ENCODE measurements at places on chromosomes 3 and 15. TPM values are rescaled to one million over a fixed set of nuclear protein-coding genes. Genes with fewer than 3 reads are reported as not detected.

DNA sequence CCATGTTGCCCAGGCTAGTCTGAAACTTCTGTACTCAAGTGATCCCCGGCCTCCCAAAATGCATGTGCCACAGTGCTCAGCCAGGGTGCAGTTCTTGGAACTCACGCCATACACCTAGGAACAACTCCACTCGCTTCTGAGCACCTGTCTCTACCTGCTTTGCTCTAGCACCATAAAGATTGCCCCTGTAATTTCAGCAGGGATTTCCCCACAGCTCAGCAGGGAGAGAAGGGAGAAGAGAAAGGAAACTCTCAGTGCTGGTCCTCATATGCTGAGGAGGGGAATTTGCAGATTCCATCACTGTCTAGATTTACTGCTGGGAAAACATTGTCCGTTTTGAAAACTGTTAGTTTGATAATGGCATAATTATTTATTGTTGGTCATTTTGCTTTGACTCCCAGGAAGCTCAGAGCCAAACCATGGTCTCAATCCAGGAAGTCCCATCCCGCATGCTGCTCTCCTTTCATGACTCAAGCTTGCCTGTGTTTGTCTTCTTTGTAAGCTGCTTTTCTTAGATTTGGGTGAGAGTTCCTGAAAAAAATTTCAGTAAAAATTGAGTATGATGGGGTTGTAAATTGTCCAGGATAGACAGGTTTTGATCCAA, 24.2 kb downstream of the TRIM71 start:
- H3K36me3 ChIP-seq = no peaks in the 10 kb centered on the region
- H3K4me3 ChIP-seq = no peak overlapping the region
- peaks cover 3% of the 10 kb centered on the region for H3K27me3 ChIP-seq

- H3K36me3 ChIP-seq = no peaks in the 10 kb centered on the region
- H3K27ac ChIP-seq = no peak overlapping the region
- DNase-seq = no peak
- H3K27me3 ChIP-seq = no peaks in the 10 kb centered on the region
- H3K4me1 ChIP-seq = peaks cover 12% of the 10 kb centered on the region
- H3K4me3 ChIP-seq = no peak overlapping the region
Measured at GRCh38 chr3:129618186-129618820, 11.8 kb upstream of the PLXND1 start.

The ST3GAL6 gene
- total RNA-seq = 10.6 TPM

GRCh38 chr15:46710401-46710960, 1006.8 kb upstream of the SEMA6D start:
- no peak for DNase-seq
- no peaks in the 10 kb centered on the region for H3K27me3 ChIP-seq
- H3K27ac ChIP-seq = no peak overlapping the region
- no peaks in the 10 kb centered on the region for H3K36me3 ChIP-seq

- no peaks in the 10 kb centered on the region for H3K27me3 ChIP-seq
- no peaks in the 10 kb centered on the region for H3K36me3 ChIP-seq
- peaks cover 18% of the 10 kb centered on the region for H3K4me1 ChIP-seq
- H3K4me3 ChIP-seq = peak overlapping the region; percentile 43
- DNase-seq = no peak
Measured at GRCh38 chr15:40942337-40942854, 10.9 kb upstream of the CHAC1 start.

The ISLR gene
- 0.12 TPM for total RNA-seq

- peaks cover 9% of the 10 kb centered on the region for H3K4me1 ChIP-seq
- no peak overlapping the region for H3K27ac ChIP-seq
- H3K27me3 ChIP-seq = no peaks in the 10 kb centered on the region
- no peaks in the 10 kb centered on the region for H3K36me3 ChIP-seq
Measured at GRCh38 chr15:66623801-66624453, 58.1 kb upstream of the LCTL start.

The FBXW12 gene
- not detected for total RNA-seq

The SLC51A gene
- not detected for total RNA-seq

DNA sequence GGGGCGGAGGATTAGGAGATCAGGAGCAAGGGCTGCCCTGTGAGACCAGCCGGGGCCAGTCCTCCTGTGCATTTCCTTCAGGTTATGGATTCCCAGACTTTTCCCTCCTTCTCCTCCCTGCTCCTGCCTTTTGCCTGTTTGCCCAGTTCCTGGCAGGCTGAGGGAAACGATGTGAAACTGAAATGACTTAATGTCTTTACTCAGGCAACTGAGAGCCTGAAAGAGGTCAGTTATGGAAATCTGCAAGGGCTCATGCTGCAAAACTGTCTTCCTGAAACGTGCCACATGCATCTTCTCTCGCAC, 57.2 kb downstream of the MESD start:
- peaks cover 6% of the 10 kb centered on the region for H3K4me1 ChIP-seq
- no peak overlapping the region for H3K4me3 ChIP-seq
- H3K27ac ChIP-seq = no peak overlapping the region
- DNase-seq = no peak
- no peaks in the 10 kb centered on the region for H3K27me3 ChIP-seq

- no peak overlapping the region for H3K4me3 ChIP-seq
- DNase-seq = no peak
- no peaks in the 10 kb centered on the region for H3K27me3 ChIP-seq
- peaks cover 29% of the 10 kb centered on the region for H3K4me1 ChIP-seq
- H3K36me3 ChIP-seq = no peaks in the 10 kb centered on the region
- no peak overlapping the region for H3K27ac ChIP-seq
Measured at GRCh38 chr3:14803101-14803980, 15.4 kb upstream of the FGD5 start.

The RBP2 gene
- total RNA-seq = not detected

GRCh38 chr3:157159037-157159761, 748 bp downstream of the CCNL1 start:
- peaks cover 21% of the 10 kb centered on the region for H3K4me1 ChIP-seq
- peaks cover 50% of the 10 kb centered on the region for H3K36me3 ChIP-seq
- DNase-seq = no peak
- H3K27me3 ChIP-seq = no peaks in the 10 kb centered on the region
- H3K27ac ChIP-seq = peak overlapping the region; percentile 80

DNA sequence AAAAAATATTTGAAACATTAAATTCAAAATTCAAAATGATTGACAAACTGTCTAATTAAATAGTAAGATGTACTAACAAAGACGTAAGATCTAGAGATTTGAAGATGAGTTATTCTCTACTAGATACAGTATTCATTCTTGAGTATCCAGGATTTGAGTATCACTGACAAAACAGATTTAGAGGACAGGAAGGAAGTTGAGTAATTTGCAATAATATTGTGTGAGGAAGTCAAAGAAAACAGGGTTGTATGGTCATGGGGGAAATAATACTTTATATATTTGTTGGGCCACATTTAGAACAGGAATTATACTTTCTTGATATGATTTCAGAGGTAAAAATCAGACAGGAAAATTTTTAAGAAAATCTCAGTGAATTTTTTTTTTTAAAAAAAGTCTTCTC, 393.1 kb upstream of the CDIN1 start:
- H3K36me3 ChIP-seq = no peaks in the 10 kb centered on the region

GRCh38 chr15:68561901-68562300, 16.9 kb upstream of the CORO2B start:
- no peak overlapping the region for H3K27ac ChIP-seq
- H3K4me1 ChIP-seq = no peaks in the 10 kb centered on the region
- DNase-seq = no peak
- H3K4me3 ChIP-seq = no peak overlapping the region
- no peaks in the 10 kb centered on the region for H3K36me3 ChIP-seq

All from HCT116 (cell line).